ENCODE measurements at places on chromosomes 6 and 20.

DNA sequence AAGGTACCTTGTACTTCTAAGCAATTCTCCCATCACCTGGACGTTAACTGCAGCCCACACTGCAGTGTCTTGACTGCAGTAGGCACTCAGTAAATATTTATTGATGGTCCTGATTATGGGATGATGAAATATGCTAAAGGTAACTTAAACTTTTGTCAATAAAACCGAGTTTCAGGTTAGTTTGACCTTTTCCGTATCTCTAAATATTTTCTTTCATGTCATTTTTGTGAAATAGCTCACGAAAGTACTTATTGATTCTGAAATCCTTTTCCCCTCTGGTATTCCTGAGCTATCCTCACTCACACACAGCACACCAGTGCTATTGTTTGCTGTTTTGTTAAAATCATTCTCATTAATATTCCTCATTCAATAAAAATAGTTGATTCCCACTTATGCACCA, 149.4 kb upstream of the ESR1 start:
- no peak for DNase-seq

DNA sequence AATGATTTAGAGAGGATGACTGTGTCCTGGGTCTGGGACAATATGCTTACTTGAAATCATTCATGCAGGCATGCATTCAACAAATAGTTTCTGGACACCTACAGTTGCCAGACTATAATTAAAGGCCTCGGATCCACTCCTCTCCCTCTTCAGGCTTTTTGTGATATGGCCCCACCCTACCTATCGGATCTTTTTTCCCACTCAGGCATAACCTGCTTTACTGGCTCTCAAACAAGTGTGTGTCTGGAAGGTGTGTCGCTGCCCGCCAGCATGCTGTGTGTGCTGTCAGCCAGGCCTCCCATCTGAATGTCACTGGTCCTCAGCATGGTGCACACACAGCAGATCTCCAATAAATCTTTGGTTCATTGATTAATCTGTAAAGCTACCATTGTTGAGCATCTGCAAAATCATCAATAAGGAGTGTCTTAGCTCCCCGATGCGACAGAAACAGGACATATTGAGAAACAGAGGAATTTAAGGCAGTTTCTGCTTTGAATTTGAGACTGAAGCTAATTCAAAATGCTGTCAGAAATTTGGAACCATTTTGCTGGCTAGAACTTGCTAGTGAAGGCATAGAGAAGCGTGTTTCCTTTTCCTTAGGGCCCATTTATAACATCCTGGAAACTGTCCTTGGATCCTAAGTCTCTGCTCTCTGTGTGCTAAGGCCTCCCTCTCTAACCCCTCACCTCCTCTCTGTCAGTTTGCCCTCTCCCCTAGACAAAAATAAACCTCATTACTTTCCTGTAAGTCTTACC, 23.5 kb upstream of the CCN6 start:
- DNase-seq = no peak

DNA sequence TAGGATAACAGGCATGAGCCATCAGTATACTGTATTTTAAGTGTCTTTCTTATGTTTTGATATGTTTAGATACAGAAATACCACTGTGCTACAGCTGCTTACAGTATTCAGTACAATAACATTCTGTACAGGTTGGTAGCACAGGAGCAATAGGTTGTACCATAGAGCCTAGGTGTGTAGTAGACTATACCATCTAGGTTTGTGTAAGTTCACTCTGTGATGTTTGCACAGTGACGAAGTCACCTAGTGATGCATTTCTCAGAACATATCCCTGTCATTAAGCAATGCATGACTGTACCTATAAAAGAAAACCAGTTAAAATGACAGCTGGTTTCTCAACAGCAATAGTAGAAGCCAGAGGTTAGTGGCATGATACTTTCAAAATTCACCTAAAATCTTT, 3.0 kb upstream of the ZBTB24 start:
- no peak for DNase-seq

- no peak for DNase-seq
Measured at GRCh38 chr6:104705916-104706442, 153.7 kb downstream of the HACE1 start.

DNA sequence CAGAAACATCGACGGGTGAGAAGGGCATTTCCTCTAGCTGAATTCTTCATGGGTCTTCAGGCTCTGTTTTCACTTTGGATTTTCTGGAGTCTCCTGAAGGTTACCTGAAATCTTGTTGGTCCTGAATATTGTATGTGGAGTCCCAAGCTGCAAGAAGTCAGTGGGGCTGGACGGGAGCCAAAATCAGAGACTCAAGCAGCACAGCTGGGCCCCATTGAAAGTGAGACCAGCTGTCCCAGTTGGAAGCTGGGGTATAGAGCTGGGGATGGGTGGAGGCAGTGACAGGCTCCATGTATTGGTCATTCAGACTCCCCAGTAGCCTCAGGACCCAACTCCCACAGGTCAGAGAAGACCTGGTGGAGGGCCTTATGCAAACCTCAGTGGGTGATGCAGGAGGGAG, 111.3 kb upstream of the MLN start:
- no peak for DNase-seq

DNA sequence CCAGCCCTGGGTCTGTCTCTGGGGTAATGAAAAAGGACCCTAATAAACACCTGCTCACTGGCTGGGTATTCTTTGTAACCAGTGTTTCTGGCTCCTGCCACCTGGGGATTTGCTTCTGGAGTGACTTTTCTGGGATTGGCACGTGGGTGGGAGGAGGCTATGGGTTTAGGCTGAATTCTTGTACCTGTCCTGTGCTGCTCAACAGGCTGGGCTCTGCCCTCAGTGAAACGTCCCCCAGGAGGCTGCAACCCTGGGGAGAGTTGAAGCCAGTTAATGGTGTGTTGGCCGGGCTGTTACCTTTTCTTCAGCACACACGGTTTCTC, 6.8 kb downstream of the NPBWR2 start:
- no peak for DNase-seq

Data from stimulated activated CD4-positive, alpha-beta T cell treated with anti-CD3 and anti-CD28 coated beads, Interleukin-12 subunit alpha, Interleukin-12 subunit beta, amount 100 ng/mL, for 24 hours (primary cell).